ENCODE measurements at places on chromosomes 11 and 22.

DNA sequence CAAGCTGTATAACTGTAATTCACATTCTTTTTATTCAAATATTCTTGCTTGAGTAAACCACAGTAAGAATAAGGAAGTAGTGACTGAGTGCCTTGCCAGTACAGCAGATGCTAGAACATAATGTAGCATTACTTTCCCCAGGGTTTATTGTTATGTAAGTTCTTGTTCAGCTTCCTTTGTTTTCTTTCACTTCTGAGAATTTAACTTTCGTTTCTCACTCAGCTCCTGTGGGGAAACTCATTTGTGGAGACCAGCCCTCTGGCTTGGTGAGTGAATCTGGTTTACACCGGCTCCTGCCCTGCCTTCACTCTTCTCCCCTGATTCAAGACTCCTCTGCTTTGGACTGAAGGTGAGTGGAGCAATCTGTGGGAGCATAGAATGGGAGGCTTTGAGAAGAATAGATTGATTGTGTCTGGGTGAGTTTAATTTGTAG lies at the start of gene TRIM22:
Gene TRIM22 (plus strand): TSS at position 240 of the 433 bp plus-strand sequence. CDS start 6,443 bp downstream, outside the sequence.
- DNase-seq = peak; percentile 61

DNA sequence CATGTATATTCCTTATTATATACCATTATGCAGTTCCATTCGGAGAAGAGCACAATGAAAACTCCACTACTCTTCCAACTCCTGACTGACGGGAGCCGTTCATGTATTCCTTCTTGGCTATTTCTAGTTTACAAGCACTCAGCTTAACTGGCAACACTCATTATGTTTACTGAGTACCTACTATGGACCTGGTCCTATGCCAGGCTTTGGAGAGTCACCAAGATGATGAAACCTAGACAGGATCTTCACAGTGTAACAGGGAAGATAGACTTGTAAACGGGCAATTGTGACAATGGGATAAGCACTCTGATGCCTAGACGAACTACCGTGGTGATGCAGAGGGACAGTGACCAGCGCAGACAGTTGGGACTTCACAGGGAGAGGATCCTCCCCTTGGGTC lies 22.3 kb upstream of the ST3GAL4 start:
- no peak for DNase-seq

GRCh38 chr11:43738600-43739409 lies 58.3 kb downstream of the HSD17B12 start:
- no peak for DNase-seq

- DNase-seq = no peak
Measured at GRCh38 chr11:117906710-117907109, 22.5 kb downstream of the TMPRSS13 start.
